ENCODE measurements at places on chromosomes 16 and 17. TPM values are rescaled to one million over a fixed set of nuclear protein-coding genes. Genes with fewer than 3 reads are reported as not detected.

GRCh38 chr17:77127735-77128361 is 12.9 kb upstream of the SEC14L1 start:
- no peak for DNase-seq

GRCh38 chr17:21033350-21033749 is 9.5 kb downstream of the USP22 start:
- DNase-seq, result no peak

DNA sequence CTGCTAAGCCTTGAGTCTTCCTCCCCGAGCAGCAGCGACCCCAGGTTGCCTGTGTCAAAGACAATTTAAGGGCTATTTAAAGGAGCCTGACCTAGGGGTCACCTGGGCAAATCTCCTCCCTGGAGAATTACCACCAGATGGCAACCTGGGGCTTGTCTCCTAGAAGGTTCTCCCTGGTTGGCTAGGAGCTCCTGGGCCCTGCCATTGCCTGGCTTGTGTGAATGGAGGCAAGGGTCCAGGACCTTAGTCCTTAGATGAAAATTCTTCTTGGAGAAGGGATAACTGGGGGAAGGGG is 51.3 kb upstream of the TAC4 start:
- no peak for DNase-seq

DNA sequence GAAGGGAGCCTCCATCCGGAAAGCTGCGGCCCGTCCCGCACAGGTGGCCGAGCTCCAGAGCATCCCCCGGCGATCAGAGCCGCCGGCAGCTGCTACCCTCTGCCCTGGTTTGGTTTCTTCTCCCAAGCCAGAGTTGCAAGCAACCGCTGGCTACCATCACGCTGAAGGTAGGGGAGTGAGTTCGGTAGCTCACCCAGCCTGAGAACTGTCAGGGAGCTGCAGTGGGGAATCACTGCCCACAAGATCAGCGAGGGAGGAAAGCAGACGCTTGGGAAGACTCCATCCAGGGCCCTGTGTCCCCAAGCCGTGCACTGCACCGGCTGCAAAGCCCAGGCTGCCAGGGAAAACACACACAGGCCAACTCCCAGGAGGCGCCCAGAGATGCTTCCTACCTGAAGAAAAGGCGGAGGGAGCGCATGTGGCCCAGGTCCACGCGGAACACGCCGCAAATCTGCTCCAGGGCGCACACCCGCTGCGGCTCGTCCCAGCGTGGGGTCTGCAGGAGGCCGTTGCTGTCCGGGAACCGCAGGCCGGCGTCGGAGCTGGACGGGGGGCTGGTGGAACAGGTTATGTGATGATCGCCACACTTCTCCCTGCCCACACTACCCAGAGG is 83.3 kb downstream of the TBC1D16 start:
- DNase-seq, result no peak

DNA sequence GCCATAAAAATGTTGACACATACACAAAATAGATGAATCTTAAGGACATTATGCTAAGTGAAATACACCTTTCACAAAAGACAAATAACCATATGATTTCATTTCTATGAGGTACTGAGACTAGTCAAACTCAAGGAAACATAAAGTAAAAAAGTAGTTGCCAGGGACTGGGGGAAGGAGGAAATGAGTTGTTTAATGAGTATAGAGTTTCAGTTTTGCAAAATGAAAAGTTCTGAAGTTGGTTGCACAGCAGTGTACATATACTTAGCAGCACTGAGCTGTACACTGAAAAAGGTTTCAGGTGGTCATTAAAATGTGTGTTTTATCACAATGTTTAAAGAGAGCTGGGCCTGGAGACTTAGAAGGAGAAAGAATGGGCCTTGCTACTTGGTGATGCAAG is 4.7 kb upstream of the SLC13A2 start:
- no peak for DNase-seq

GRCh38 chr16:19379838-19380237 is 37.8 kb upstream of the TMC5 start:
- DNase-seq, result no peak

DNA sequence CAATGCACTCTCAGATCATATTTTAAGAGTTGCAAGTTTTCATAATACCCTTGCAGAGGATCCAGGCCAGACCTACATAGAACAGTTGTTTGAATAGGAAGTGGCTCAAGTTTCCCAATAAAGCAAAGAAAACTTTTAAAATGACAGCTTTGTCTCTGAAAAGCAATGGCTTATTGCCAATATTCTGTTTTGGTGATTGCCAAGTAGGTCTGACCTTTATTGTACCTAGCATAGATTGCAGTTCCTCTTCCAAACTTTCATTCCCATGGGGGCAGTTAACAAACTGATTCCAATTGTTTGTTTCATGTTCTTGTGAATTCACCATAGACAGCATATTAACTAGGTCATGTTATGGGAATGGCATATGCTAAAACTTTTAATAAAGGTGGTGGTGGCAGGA is 664.6 kb upstream of the CA10 start:
- no peak for DNase-seq

GRCh38 chr16:76441391-76441790 is 164.2 kb downstream of the CNTNAP4 start:
- no peak for DNase-seq

DNA sequence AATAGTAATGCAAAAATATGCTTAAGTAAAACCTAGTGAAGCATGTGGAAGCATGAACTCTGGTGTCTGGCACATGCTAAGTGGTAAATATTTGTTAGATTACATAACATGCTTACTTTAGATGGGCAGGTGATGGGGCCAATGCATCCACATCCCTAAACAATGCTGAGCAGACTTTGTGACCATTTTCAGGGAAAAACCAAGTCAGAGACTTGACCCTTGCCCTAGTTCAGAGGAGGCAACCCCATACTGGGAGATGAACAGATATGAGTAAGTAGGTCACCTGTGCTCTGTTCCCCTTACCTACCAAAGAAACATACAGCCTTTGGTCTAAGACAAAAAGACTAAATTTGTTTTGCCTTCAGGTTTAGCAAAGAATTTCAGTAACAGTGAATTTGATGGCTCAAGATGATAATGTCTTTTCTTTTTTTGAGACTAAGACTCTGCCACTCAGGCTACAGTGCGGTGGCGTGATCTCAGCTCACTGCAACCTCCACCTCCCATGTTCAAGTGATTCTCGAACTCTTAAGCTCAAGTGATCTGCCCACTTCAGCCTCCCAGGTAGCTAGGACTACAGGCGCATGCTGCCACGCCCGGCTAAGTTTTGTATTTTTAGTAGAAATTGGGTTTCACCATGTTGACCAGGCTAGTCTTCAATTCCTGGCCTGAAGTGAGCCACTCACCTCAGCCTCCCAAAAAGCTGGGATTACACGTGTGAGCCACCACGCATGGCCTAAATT is 91.4 kb downstream of the HIC1 start:
- DNase-seq, result no peak

DNA sequence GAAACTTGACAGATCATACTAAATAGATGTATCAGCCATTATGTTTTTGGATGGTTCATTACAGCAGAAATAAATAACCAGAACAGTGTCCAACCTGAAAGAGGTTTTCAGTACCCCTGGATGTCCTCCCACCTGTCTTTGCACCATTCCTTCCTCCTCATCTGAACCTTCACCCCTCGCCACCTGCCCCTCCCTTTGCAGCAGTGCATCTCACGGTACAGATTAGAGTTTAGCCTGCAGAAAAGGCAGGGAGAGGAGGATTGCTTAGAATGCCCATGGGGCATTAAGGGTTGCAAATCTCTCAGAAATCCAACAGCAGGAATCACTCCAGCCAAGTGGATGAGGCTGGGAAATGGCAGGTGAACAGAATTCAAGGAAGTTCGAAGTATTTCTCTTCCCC is 155.0 kb downstream of the HS3ST2 start:
- DNase-seq, result no peak

GRCh38 chr17:16470265-16470664 is 21.7 kb downstream of the LRRC75A start:
- DNase-seq, result no peak

DNA sequence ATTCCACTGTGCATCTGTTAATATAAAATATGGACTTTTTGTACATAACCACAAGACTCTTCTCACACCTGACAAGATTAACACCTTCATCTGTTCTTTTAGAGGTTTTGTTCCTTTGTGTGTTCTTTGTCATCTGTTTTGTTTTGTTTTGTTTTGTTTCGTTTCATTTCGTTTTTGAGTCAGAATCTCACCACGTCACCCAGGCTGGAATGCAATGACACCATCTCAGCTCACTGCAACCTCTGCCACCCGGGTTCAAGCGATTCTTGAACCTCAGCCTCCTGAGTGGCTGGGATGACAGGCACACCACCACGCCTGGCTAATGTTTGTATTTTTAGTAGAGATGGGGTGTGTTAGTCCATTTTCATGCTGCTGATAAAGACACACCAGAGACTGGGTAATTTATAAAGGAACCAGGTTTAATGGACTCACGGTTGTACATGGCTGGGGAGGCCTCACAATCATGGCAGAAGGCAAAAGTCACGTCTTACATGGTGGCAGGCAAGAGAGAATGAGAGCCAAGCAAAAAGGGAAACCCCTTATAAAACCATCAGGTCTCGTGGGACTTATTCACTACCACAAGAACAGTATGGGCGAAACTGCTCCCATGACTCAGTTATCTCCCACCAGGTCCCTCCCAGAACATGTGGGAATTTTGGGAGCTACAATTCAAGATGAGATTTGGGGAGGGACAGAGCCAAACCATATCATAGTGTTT is 22.3 kb downstream of the C16orf90 start:
- no peak for DNase-seq

DNA sequence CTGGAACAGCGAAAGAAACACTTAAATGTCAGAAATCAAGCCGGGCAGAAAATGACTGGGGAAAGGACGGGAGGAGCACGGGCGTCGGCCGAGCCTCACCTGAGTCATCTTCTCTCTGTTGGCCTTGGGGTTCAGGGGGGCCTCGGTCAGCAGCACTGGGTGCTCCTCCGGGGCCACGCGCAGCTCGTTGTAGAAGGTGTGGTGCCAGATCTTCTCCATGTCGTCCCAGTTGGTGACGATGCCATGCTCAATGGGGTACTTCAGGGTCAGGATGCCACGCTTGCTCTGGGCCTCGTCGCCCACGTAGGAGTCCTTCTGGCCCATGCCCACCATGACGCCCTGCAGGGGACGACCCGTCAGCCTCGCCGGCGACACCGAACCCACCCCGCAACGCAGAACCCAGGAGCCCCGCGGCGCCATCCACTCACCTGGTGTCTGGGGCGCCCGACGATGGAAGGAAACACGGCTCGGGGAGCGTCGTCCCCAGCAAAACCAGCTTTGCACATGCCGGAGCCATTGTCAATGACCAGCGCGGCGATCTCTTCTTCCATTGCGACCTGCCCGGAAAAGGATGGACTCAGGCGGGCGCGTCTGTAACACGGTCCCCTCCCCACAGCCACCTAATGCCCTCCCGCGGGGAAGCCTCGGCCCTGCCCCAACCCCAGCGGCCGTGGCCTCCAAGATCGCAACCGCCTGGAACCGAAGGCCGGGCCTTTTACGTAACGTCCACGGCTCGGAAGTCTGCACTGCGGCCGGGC is 616 bp downstream of the ACTG1 start:
- no peak for DNase-seq

DNA sequence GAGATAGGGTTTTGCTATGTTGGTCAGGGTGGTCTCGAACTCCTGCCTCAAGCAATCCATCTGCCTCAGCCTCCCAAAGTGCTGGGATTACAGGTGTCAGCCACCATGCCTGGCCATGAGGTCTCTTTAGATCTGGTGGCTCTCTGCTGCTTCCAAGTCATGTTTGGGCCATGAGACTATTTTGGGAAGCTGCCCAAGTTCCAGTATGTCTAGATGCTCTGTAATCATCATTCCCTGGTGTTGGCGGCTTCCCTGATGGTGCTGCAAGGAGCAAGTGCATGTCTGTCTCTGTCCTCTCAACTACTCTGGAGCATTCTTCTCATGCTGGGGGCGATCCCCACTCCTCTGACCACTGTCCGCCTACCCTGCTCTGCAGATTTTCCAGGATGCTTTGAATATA is 6.4 kb upstream of the ODF4 start:
- DNase-seq, result no peak

GRCh38 chr16:48907906-48908634 is 298.1 kb upstream of the N4BP1 start:
- DNase-seq, result no peak

DNA sequence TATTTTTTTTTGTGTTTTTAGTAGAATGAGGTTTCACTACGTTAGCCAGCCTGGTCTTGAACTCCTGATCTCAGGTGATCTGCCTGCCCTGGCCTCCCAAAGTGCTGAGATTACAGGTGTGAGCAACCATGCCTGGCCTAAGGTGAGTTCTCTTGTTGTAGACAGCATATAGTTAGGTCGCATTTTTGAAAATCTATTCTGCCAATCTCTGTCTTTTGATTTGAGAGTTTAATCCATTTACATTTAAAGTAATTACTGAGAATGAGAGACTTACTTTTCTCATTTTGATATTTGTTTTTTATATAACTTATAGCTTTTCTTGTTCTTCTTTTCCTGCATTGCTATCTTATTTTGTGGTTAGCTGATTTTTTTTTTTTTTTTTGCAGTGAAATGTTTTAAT is 6.3 kb upstream of the PRKCB start:
- DNase-seq, result no peak

GRCh38 chr16:26795184-26795583 is 271.5 kb upstream of the C16orf82 start:
- DNase-seq, result no peak

DNA sequence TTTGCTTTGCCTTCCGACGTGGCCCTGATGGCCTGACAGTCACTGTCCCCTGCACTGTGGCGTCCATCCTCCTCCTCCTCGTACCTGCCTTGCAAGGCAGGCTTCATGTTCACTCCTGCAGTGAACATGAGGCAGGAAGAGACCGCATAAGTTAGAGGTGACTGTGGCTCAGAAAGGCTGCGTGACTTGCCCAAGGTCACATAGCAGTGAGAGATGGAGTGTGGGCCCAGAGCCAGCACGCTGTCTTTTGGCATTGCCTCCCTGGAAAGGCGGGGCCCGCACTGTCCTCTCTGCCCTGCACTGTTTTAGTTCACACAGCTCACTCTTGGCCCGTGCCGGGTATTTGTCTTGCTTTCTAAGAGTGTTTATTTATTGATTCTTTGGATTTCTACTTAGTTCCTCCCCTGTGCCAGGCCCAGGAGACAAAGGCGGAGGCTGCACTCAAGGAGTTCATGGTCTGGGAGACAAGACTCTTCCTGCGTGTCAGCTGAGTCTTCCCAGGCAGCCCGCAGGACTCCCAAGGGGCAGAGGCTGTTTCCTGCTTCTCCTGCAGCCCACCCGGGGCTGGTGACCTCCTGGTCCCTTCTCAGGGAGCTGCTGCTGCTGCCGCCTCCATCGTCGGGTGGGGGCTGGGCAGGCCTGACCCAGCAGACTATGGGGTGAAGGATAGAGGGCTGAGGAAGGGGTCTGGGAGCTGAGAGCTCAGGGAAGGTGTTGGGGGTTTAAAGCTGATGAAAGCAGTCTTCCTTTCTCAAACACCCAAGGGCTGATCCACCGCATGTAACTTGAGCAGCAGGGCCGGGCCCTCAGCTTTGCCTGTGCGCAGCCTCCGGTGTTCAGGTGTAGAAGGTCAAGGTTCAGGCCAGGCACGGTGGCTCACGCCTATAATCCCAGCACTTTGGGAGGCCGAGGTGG is 12.7 kb downstream of the CYGB start:
- DNase-seq, result no peak

GRCh38 chr16:1145383-1146100 is 7.4 kb upstream of the CACNA1H start:
- no peak for DNase-seq

The GPR139 gene
- not detected for total RNA-seq

The TTYH2 gene
- 2.9 TPM for total RNA-seq

The PRSS21 gene
- total RNA-seq, result 77.4 TPM

The SEZ6 gene
- not detected for total RNA-seq

The TOP2A gene
- total RNA-seq, result 156 TPM

The ELP5 gene
- 31.8 TPM for total RNA-seq

The HSD3B7 gene
- total RNA-seq, result 44.2 TPM

The DYNLRB2 gene
- not detected for total RNA-seq

The STX1B gene
- total RNA-seq, result 3.9 TPM

The SLC25A11 gene
- 50.7 TPM for total RNA-seq

The LRRC3C gene
- not detected for total RNA-seq
